ENCODE measurements at places on chromosomes 5 and 9.

GRCh38 chr5:111963555-111963954 lies 206.6 kb upstream of the NREP start:
- no peaks in the 10 kb centered on the region for H3K36me3 ChIP-seq

GRCh38 chr9:38642951-38643814 lies 22.8 kb upstream of the ANKRD18A start:
- no peaks in the 10 kb centered on the region for H3K27me3 ChIP-seq
- no peaks in the 10 kb centered on the region for H3K36me3 ChIP-seq
- H3K4me1 ChIP-seq, result no peaks in the 10 kb centered on the region
- no peak for DNase-seq
- no peak overlapping the region for H3K4me3 ChIP-seq
- no peak overlapping the region for H3K27ac ChIP-seq

GRCh38 chr9:37407468-37407867 lies 15.0 kb upstream of the GRHPR start:
- H3K4me1 ChIP-seq, result peaks cover 15% of the 10 kb centered on the region
- no peak for DNase-seq
- H3K27ac ChIP-seq, result no peak overlapping the region
- H3K27me3 ChIP-seq, result no peaks in the 10 kb centered on the region
- no peak overlapping the region for H3K4me3 ChIP-seq

DNA sequence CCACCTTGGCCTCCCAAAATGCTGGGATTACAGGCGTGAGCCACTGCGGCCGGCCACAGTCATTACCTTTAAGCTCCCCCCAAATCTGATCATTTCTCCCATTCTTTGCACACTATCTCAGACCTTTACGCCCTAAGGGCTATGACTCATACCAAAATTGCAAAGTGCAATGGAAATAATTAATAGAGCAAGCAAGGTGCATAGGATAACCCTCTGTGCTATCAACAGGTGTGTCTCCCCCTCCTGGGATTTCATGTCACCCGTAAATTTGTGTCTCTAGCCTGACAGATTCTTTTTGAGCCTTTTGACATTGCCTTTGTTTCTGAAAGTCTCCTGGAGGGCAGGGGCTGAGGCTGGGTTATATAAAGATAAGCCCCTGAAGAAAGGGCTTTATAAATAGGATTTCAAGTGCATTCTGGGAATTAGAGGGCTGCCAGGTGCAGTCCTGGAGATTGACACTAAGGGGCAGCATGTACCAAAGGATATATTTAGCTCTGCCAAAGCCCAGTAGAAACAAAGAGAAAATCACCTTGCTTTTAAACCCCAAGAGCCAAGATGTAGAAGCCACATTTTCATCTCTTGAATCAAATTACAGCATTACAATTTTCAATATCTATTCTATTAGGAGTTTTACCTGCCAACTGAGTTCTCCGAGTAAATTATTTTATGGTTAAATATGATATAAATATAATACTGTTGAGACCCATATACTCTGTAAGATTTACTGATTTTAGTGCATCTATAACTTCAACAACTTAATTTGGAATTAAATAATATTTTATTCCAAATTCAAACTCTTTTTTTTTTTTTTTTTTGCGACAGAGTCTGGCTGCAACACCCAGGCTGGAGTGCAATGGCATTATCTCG lies 18.2 kb downstream of the S100Z start:
- H3K4me1 ChIP-seq, result no peaks in the 10 kb centered on the region
- no peaks in the 10 kb centered on the region for H3K27me3 ChIP-seq
- H3K36me3 ChIP-seq, result no peaks in the 10 kb centered on the region
- peak; percentile 57 for DNase-seq

GRCh38 chr9:89850153-89850552 lies 245.3 kb downstream of the GADD45G start:
- no peaks in the 10 kb centered on the region for H3K36me3 ChIP-seq
- H3K4me1 ChIP-seq, result no peaks in the 10 kb centered on the region
- no peaks in the 10 kb centered on the region for H3K27me3 ChIP-seq
- no peak overlapping the region for H3K4me3 ChIP-seq
- DNase-seq, result peak; percentile 15

DNA sequence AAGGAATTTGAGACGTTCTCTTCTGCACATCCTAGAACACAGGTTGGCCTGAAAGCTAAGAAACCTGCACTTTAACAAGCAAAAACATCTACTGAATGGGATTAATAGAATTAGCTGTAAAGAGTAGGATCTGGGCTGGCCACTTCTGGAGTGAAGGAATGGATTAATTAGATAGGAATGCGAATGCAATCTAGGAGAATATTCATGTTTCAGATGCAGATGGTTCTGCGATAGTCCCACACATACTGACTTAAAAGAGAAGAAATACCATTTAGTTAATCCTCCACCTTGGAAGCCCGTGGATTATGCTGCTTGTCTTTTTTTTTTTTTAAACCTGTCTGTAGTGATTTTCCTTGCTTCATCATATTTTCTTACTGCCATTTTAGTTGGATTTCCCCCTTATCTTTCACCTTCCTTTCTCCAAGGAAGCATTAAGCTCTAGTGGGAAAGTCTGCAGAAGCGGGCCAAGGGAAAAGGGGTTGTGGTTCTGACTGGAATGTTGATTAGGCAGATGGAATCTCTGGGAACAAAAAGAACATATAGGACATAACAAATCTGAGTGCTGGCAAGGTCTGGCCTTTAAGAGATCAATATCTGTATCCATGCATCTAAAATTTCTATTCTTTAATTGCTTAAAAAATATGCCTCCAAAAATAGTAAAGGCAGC lies 152.4 kb downstream of the ALDH1A1 start:
- no peaks in the 10 kb centered on the region for H3K4me1 ChIP-seq
- H3K4me3 ChIP-seq, result no peak overlapping the region
- H3K27me3 ChIP-seq, result no peaks in the 10 kb centered on the region

DNA sequence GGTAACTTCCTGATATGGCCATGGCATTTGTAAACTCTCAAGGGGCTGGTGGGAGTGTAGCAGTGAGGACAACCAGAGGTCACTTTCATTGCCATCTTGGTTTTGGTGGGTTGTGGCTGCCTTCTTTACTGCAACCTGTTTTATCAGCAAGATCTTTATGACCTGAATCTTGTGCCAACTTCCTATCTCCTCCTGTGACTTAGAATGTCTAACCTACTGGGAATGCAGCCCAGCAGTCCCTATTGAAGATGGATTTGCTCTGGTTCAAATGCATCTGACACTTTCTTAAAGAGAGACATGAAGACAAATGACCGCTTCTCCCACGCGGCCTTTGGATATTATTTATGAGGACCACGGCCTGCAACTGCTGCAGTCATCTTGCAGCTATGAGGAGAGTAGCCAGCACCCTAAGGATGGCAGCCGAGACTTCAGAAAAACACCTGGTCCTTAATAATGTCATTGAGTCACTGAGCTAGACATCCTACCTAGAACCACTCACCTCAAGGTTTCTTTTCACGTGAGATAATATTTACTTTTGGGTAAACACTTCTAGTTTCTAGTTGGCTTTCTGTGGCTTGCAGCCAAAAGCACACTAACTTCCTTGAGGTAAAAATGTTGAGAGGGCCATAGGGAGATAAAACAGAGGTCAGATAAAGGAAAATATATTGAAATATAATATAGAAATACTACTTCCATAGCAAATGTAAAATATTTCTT lies 28.2 kb downstream of the CETN3 start:
- H3K27ac ChIP-seq, result no peak overlapping the region
- DNase-seq, result no peak
- H3K4me1 ChIP-seq, result no peaks in the 10 kb centered on the region
- H3K36me3 ChIP-seq, result no peaks in the 10 kb centered on the region
- no peaks in the 10 kb centered on the region for H3K27me3 ChIP-seq

DNA sequence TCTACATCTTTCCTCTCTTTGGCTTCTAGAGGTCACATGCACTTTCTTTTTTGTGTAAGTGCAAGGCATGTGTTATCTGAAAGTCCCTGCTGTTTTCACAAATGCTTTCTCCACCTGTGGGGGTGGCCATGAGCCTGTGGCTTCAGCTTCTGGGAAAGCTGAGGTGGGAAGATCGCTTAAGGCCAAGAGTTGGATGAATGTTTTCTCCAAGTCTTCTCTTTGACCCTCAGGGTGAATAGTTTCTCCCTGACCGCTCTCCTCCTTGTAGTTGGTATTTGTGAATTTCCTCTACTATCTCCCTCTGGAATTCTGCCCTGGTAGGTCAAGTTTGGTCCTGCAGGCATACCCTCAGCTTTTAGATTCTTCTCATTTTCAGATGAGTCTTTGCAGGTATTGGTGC lies 74.2 kb downstream of the UGCG start:
- peaks cover 16% of the 10 kb centered on the region for H3K4me1 ChIP-seq
- H3K36me3 ChIP-seq, result no peaks in the 10 kb centered on the region
- no peak for DNase-seq
- no peak overlapping the region for H3K27ac ChIP-seq
- no peaks in the 10 kb centered on the region for H3K27me3 ChIP-seq
- no peak overlapping the region for H3K4me3 ChIP-seq

DNA sequence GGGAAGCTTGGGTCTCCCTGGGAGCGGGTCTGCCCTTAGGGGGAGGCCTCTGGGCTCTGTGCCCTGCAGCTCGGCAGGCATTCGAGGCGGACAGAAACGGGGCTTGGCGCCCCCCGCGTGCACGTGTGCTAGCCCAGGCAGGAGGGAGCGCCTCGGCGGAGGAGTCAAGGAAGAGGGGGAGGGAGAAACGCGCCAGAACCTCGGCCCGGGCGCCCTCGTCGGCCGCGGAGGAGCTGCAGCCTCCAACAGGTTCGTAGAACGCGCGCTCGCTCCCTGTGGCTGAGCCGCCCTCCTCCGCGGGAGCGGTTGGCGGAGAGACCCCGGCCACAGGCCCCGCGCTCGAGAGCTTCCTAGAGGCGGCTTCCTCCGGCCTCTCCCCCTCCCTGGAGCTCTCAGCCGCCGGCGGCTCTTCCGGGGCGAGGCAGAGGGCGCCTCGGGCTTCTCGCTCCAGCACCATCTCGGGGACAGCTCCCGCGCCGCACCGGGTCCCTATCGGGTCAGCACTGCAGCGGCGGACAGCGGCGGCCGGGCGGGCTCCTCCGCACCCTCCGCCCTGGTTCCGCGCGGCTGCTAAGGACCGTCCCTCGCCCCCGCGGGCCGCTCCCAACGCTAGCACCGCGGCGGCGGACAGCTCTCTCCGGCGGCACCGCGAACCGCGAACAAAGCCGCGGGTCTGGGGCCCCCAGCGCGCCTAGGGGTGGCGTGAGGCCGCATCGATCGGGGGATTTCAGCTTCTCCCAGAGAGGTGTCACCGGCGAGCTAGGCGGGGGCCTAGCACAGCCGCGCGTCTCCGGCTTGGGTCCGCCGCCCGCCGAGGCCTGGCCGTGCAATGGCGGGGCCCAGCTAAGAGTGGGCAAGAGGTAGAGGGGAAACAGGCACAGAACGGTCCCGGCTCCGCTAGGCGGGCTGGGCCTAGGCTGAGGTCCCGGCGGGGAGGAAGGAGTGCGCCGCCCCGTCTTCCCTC lies 74.6 kb upstream of the CPLX2 start:
- H3K27me3 ChIP-seq, result no peaks in the 10 kb centered on the region
- peak; percentile 81 for DNase-seq
- no peak overlapping the region for H3K27ac ChIP-seq
- H3K4me1 ChIP-seq, result no peaks in the 10 kb centered on the region

DNA sequence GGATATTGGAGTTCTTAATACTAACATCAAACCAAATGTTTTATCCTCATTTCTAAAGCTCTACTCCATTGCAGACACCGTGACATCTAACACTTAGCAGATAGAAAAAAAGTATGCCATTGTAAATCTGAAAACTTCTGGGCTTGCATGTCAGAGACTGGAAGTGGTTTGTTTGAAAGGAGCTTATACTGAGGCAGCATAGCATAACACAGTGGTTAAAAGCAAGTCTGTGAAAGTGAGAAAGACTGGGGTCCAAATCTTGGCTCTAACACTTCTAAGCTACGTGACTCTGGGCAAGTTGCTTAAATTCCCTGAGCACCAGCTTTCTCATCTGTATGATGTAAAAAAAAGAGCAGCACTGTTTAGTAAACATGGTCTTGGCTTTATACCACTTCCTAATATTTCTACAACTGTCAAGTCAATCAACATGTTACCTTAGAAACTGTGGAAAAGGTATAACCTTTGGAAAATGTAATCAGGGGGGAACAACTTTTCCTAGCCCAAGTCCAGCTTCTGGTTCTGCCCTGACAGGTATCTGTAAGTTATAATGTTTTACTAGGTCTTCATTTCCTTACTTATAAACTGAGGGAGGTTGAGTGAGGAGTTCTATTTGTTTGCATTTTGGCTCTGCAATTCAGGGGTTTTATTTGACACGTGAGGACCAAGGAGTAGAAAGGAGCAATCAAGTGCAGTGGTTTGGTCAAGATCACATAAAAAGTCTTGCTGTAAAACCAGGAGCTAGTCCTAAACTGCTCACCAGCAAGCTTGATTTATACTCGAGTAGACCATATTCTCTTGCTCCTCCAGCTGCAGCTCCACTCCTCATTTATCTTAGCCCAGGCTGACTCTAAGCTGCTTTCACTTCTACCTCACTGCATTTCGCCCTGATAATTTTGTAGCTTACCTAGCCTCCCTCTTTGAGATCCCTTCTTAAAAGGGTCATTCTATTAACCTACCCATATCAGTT lies 541.0 kb downstream of the RAB3C start:
- H3K27me3 ChIP-seq, result no peaks in the 10 kb centered on the region
- DNase-seq, result no peak
- no peaks in the 10 kb centered on the region for H3K4me1 ChIP-seq
- H3K4me3 ChIP-seq, result no peak overlapping the region
- no peaks in the 10 kb centered on the region for H3K36me3 ChIP-seq
- peak overlapping the region; percentile 71 for H3K27ac ChIP-seq

DNA sequence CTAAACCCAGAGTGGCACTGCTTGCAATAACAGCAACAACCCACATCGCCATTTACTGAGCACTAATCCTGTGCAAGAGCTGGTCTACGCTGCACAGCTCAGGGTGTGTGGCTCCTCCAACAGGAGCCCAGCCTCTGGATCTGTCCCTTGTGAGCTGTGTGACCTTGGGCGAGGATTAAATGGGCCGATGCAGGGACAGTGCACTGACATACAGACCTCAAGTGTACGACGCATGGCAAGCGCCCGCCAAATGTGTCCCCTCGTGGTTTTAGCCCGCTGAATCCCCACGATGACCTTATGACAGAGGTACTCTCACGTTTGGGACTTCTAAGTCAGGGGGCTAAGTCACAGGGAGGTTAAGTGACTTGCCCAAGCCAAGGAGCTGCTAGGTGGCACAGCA lies 130.3 kb upstream of the RAPGEF1 start:
- H3K27me3 ChIP-seq, result no peaks in the 10 kb centered on the region
- H3K4me1 ChIP-seq, result no peaks in the 10 kb centered on the region
- no peaks in the 10 kb centered on the region for H3K36me3 ChIP-seq
- H3K27ac ChIP-seq, result no peak overlapping the region
- H3K4me3 ChIP-seq, result no peak overlapping the region
